ENCODE measurements at places on chromosomes 13 and 19. TPM values are rescaled to one million over a fixed set of nuclear protein-coding genes. Genes with fewer than 3 reads are reported as not detected.

TMEM145 gene
- total RNA-seq: 58.7 TPM

ACTMAP gene
- total RNA-seq: 6.3 TPM

CBY2 gene
- total RNA-seq: not detected

CBARP gene
- 20.6 TPM for total RNA-seq

C19orf67 gene
- total RNA-seq: not detected
